HFFc6 (cell line): ENCODE measurements at places on chromosomes 2 and 18.

DNA sequence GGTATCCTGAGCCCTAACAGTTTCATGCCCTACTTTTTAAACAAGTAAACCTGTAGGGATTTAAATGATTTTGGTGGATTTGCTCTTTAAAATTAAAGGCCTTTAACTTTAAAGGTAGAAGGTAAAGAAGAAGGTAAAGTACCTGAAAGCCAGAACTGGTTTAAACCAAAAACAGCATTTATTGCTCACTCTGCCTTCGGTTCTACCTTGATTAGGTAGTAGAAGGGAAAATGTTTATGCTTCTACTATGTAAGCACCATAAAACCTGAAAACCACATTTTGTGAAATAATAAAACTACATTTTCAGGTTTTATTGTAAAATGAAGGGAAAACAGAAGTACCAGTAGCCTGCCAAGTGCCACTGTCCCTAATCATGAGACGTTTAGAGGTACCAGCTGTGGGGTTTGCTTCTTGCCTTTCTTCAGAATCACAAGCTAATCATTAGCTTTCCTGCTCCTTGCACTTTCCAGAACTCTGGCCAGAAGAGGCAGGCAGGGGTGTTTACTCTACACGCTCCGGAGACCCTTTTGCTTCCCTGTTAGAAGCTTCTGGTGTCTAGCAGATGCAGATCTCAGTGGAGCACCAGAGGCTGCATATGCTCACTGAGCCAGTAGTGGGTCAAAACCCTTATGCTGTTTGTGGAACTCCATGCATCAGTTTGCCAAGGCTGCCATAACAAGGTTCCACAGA lies 33.3 kb downstream of the RPIA start:
- DNase-seq, result no peak

GRCh38 chr18:74631623-74632350 lies 34.1 kb downstream of the ZNF407 start:
- DNase-seq, result peak; percentile 65

GRCh38 chr2:97774425-97774824 lies 61.0 kb downstream of the ZAP70 start:
- DNase-seq, result no peak

GRCh38 chr2:214649440-214650205 lies 159.9 kb downstream of the BARD1 start:
- DNase-seq, result peak; percentile 35

- no peak for DNase-seq
Measured at GRCh38 chr2:46815121-46815802, 100.3 kb downstream of the MCFD2 start.

- DNase-seq, result no peak
Measured at GRCh38 chr2:121735518-121736074, 1.1 kb downstream of the NIFK start.

DNA sequence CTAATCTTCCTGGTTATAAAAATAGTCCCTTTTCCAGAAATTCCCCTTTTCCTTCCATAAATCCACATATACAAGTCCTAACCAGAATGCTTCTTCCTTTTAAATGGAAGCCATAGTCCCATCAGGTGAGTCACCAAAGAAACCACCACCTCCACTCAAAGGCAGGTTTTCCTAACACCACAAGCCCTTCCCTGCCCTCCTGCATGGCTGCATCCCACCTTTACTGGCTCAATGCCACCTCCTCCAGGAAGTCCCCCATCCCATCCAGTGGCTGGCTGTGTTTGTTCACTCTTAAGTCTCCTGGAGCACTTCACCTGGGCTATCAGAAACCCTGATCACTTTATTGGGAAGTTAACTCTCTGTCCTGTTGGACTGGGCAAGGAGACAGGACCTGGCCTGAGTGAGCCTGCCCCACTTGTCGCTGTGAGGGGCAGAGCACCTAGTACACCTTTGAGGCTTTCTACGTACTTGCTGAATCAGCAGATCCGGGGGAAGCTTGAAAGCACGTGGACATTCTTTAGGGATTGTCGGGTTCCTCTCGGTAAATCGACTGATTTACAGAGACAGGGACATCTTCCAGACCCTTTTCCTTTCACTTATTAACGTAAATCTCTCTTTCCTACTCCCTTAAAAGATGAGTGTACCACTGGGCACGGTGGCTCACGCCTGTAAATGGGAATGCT lies 71.0 kb downstream of the NGEF start:
- DNase-seq, result no peak

GRCh38 chr18:50009773-50010335 lies 185.1 kb downstream of the MYO5B start:
- peak; percentile 23 for DNase-seq

GRCh38 chr18:58254873-58255511 lies 211.0 kb downstream of the NEDD4L start:
- DNase-seq, result no peak

GRCh38 chr18:27278131-27278530 lies 93.0 kb upstream of the CHST9 start:
- no peak for DNase-seq

GRCh38 chr2:219987830-219988229 lies 360.4 kb downstream of the SLC4A3 start:
- DNase-seq, result peak; percentile 96

DNA sequence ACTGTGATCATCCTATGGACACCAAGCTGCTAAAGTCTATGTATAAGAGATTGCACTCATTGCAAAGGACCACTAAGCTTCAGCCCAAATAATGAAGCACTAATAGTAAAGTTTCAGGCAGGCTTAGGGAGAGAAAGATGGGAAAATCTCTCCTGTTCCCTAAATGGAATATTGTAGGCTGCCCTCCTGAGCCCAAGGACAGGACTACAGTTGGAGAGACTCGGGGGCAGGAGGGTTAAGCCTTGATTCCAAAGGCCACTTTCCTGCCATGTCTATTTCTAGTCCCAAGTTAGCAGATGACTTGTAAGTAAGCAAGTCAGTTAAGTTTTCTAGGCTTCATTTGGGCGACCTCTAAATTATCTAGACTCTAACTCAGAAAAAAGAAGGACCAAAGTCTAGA lies 9.0 kb downstream of the TMEM247 start:
- DNase-seq, result no peak

DNA sequence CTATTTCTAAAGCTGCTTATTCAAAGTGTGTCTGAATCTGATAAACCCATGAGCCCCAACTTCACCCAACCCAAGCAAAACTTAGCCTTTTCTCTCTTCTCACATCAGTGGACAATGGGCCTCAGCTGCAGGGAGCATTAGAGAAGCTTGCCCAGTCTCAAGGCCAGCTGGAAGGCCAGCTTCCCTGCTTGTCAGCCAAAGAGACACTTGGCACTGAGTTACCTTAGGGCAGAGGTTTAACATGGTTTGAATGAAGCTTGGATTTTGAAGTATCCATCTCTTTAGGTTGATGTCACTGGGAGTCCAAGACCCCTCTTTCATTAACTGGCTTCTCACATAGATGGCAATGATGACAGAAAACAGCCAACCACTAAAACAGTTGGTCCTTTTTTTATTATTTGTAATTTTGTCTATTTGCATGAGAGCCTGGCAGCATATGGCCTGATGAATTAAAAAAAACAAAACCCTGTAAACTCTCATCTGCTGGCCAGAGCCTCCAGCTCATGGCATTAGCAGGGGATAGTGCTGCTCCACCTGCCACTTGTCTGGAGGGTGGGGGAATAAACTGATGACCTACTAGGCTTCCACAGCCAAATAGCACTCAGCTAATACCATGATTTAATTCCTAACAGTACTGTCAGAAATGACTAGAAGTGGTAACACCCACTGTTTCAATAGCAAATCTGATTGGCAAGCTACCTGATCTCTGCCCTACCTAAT lies 137.0 kb downstream of the UBE2E3 start:
- no peak for DNase-seq

GRCh38 chr2:11370377-11371091 lies 26.1 kb upstream of the ROCK2 start:
- DNase-seq, result peak; percentile 30

DNA sequence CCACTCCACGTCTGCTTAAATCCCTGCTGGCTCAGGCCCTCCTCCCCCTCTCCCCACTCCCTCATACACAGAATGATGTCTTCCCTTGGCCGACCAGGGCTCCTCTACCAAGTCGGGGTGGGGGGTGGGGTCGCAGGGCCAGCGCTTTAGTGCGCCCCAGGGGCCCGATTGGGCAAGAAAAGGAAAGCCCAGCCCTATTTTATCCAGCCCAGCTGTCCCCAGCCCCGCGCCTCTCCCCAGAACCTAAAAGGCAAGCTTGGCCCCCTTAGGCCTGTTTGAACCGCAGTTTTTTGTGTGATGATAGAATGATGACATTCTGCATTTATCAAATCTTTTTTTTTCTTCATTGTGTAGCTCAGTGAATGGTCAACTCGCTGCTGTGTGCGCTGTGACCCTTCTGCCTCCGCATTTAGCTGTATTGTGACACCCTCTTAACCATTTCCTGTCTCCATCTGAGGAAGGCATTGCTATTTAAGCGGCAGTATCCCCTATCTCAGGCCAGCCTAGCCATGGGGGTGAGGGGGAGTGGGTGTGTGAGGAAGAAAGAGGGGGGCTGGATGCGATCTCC lies 231.4 kb downstream of the HAUS1 start:
- DNase-seq, result no peak

- DNase-seq, result no peak
Measured at GRCh38 chr2:174630107-174630506, 32.5 kb upstream of the WIPF1 start.

GRCh38 chr2:78541451-78542267 lies 483.8 kb upstream of the REG3G start:
- no peak for DNase-seq

DNA sequence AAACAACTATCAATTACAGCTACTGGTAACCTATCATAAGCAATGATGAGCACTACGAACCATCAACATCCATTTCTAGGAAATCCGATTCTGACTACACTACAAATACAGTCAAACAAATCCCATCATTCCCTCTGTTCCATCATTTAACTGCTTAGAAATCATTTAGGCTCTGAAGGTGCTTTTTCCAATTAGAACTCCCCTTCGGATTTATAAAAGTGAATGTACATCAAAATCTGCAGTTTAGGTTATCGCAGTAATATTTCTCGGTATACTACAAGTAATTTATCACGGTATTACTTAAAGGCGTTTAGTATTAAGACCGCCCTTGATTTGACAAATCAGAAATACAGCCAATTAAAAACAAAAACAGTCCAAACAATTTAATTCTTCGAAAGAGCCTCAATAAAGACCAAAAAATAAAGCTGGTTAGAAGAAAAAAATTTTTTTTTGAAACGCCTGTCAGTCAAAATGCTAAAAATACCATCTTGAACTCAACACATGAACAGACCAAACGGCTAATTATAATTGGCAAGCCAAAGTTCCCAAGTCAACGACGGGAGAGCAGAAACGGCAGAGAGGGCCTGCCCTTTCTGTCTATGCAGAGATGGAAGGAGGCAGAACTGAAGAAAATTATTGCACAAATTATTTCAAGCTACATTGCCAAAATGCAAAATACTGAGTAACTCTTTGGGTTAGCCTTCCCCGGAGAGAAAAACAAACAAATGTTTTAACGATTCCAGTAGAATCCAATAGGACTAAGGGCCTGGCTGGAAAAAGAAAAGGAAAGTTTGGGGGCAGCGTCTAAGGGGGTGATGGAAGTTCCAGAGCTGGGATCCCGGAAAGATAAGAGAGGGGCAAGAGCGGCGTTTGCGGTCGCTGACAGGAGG lies 1.2 kb downstream of the VPS54 start:
- DNase-seq, result peak; percentile 12
